Right atrium auricular region (tissue), 2 donors: ENCODE measurements at places on chromosomes 7 and 10. TPM values are rescaled to one million over a fixed set of nuclear protein-coding genes. Genes with fewer than 3 reads are reported as not detected.
A peak's percentile ranks its signal among the peaks of the same experiment; 100 is the strongest.

GRCh38 chr10:68302871-68303270 lies 29.0 kb upstream of the HNRNPH3 start:
- H3K27me3 ChIP-seq = no peaks in the 10 kb centered on the region
- H3K4me1 ChIP-seq = no peaks in the 10 kb centered on the region
- DNase-seq = no peak
- H3K36me3 ChIP-seq = no peaks in the 10 kb centered on the region
- H3K4me3 ChIP-seq = no peak overlapping the region

GRCh38 chr10:99449023-99449422 lies 18.6 kb upstream of the GOT1 start:
- H3K27ac ChIP-seq = no peak overlapping the region
- H3K27me3 ChIP-seq = no peaks in the 10 kb centered on the region
- no peak for DNase-seq
- H3K4me1 ChIP-seq = no peaks in the 10 kb centered on the region

GRCh38 chr7:1814089-1814811 lies 144.2 kb downstream of the ELFN1 start:
- DNase-seq = peak; percentile 56
- H3K4me3 ChIP-seq = no peak overlapping the region
- no peaks in the 10 kb centered on the region for H3K36me3 ChIP-seq
- no peak overlapping the region for H3K27ac ChIP-seq

DNA sequence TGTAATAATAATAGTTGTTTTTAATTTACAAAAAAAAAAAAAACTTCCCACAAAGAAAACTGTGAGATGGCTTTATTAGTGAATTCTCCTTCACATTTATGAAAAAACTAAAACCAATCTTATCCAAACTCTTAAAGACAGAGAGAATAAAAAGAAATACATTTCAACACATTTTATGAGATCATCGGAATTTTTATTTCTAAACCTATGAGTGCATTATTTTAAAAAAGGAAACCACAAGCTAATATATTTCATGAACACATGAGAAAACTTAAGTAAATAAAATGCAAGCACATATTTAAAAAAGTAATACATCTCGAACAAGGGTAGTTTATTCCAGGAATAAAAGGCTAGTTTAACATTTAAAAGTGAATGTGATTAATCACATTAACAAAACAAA lies 31.5 kb downstream of the C7orf25 start:
- H3K36me3 ChIP-seq = no peaks in the 10 kb centered on the region
- no peak overlapping the region for H3K4me3 ChIP-seq
- no peak for DNase-seq
- no peaks in the 10 kb centered on the region for H3K27me3 ChIP-seq
- no peak overlapping the region for H3K27ac ChIP-seq
- H3K4me1 ChIP-seq = no peaks in the 10 kb centered on the region

- H3K4me1 ChIP-seq = no peaks in the 10 kb centered on the region
- H3K36me3 ChIP-seq = peaks cover 16% of the 10 kb centered on the region
- no peak overlapping the region for H3K27ac ChIP-seq
- H3K4me3 ChIP-seq = no peak overlapping the region
- H3K27me3 ChIP-seq = no peaks in the 10 kb centered on the region
These were observed 34.7 kb downstream of the WAPL start for GRCh38 chr10:86486856-86487255.

DNA sequence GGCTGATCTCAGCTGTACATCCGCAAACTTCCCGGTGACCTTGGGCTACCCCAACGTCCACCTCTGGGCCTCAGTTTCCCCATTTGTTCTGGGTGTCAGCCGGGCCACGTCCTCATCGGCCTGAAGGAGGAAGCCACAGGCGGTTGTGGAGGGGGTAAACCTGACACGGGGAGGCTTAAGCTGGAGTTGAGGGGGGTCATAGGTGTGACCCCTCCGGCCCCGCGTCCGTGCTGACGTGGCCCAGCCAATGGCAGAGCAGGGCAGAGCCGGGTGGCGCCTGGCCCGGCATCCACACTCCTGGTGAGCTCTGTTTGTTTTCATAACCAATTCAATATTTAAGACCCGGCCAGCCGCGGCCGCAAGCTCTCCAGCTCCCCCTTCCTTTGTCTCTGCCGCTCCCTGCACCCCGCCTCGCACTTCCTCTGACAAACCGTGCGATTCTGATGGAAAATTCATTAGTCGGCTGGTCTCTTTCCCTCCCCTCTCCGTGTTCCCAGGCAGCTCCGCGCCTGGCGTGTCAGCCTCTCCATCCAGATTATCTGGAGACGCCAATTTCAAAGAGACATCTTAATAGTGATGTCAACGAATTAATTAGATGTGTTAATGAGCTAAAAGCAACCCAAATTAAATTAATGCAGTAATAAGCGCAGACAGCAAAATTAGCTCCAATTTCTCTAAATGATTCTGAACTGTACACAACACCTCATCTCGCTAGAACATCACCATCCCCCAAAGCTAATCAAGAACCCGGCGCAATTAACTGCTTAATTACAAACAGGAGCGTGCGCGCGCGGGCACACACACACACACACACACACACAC lies 55.4 kb downstream of the MICALL2 start:
- no peaks in the 10 kb centered on the region for H3K27me3 ChIP-seq
- no peaks in the 10 kb centered on the region for H3K36me3 ChIP-seq
- no peak overlapping the region for H3K4me3 ChIP-seq

- no peaks in the 10 kb centered on the region for H3K27me3 ChIP-seq
- no peak for DNase-seq
- H3K36me3 ChIP-seq = no peaks in the 10 kb centered on the region
- H3K4me3 ChIP-seq = no peak overlapping the region
- H3K27ac ChIP-seq = no peak overlapping the region
These were observed 81.8 kb downstream of the WNT2 start for GRCh38 chr7:117241088-117241487.

DNA sequence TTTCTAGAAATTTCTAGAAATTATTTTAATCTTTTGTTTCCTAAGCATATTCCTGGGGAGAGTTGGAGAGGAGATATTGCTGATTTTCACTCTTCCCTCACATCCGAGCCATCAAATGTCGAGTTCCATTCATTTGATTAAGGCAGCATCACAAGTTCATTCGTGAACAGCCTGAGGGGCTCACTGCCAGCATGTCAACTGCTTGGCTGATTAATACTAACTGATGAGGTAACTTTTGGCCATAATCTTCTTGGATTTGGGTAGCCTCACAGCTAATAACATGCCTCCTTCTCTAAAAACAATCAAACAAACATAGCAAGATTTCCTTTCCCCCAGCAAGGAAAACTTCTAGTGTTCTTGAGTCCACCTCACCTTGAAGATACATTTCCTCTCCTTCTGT lies 87.1 kb upstream of the AFAP1L2 start:
- peak; percentile 69 for DNase-seq
- H3K4me1 ChIP-seq = no peaks in the 10 kb centered on the region
- H3K36me3 ChIP-seq = peaks cover 56% of the 10 kb centered on the region
- no peak overlapping the region for H3K4me3 ChIP-seq
- no peaks in the 10 kb centered on the region for H3K27me3 ChIP-seq

DNA sequence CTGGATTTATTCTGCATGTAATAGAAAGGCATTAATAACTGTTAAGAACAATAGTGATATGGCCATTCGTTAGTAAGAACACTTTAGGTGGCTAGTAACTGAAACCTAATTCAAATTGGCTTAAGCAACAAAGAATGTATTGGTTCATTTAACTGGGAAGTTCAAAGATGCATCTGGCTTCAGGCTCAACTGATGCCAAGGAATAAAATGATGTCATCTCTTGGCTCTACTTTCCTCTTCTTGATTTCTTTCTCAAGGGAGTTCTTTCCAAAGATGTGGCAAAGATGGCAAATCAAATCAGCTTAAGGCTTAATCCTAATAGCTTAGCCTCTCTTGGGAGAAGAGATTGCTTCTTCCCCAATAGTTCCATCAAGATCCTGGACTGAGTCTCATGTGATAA lies 51.6 kb downstream of the PIK3CG start:
- H3K4me3 ChIP-seq = no peak overlapping the region
- H3K4me1 ChIP-seq = no peaks in the 10 kb centered on the region
- no peaks in the 10 kb centered on the region for H3K36me3 ChIP-seq
- DNase-seq = no peak

- H3K4me1 ChIP-seq = no peaks in the 10 kb centered on the region
- H3K27ac ChIP-seq = no peak overlapping the region
- no peaks in the 10 kb centered on the region for H3K27me3 ChIP-seq
- DNase-seq = no peak
- no peak overlapping the region for H3K4me3 ChIP-seq
These were observed 279.9 kb downstream of the ARL4A start for GRCh38 chr7:12967322-12967721.

DNA sequence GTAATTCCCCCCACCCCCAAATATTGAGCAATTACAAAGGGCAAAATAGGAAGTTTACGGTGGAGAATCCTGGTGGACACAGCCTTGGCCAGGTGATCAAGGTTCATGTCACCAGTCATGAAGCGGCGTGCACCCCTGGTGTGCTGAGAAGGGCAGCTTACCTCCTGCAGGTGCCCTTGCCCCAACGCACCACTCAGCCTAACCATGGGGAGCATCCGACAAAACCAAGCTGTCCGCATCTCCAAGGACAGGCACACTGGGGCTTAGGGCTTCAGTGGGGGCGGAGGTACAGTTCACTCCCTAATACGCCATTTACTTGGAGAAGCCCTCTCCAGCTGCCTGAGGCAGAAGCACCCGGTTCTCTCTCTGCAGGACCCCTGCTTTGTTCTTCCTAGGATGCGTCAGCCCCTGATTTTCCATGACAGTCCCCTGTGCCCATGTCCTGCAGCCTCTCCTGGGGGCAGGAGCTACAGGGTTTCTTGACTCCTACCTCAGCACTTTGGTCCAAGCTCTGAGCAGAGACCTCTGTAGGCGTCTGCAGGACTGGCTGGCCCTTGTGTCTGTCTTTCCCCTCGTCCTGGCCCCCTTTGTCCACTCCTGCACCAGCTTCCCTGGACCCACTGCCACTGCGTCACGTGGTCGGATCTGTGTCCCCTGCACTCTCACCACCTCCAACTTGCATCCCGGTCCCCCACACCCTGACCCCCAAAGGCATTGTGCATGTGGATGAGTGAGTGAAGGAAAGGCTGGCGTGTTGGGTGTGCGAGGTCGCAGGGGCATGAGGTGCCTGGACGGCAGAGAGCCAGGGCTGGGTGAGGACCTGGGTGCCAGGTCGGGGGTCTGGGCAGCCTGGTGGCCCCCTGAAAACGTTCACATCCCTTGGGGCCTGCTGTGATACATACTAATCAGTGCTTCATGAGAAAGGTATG lies 113.7 kb downstream of the LHPP start:
- H3K27me3 ChIP-seq = no peaks in the 10 kb centered on the region
- no peak for DNase-seq
- H3K4me3 ChIP-seq = no peak overlapping the region
- no peaks in the 10 kb centered on the region for H3K36me3 ChIP-seq
- H3K4me1 ChIP-seq = no peaks in the 10 kb centered on the region
- H3K27ac ChIP-seq = no peak overlapping the region

DNA sequence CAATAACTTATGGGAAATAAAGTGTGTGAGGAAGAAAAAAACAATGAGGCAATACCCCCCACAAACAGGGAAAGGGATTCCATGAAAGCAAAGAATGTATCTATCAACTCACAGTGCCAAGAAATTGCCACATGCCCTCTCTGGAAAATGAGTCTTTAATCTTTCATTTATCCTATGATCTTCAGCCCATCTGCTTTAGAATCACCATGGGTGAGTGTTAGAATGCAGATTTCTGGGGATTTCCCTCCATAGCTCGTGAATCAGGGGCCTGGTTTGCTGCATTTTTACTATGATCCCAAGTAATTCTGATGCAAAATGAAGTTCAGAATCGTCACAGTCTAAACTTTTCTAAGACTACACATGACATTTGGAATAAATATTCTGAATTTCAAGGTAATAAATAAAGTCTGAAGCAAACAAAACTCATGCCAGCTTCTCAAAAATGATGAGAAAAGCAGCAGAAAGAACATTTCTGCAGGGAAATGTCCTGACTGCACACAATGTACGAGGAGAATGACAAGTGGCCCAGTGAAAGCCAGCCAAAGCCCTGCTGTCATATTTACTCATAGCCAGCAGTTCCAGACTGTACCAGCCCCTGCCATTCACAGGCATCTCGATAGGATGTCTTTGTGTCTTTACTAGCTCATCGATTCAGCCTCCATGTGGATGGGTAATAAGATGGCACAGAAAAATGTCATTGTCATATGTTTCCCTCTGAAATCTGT lies 167.1 kb downstream of the ELMO1 start:
- H3K27me3 ChIP-seq = no peaks in the 10 kb centered on the region
- H3K36me3 ChIP-seq = no peaks in the 10 kb centered on the region
- H3K4me1 ChIP-seq = no peaks in the 10 kb centered on the region
- H3K27ac ChIP-seq = peak overlapping the region; percentile 16
- DNase-seq = no peak

GRCh38 chr10:112557197-112557596 lies 110.2 kb downstream of the VTI1A start:
- H3K27ac ChIP-seq = no peak overlapping the region
- H3K27me3 ChIP-seq = no peaks in the 10 kb centered on the region
- DNase-seq = no peak
- H3K36me3 ChIP-seq = no peaks in the 10 kb centered on the region
- no peaks in the 10 kb centered on the region for H3K4me1 ChIP-seq
- no peak overlapping the region for H3K4me3 ChIP-seq

DNA sequence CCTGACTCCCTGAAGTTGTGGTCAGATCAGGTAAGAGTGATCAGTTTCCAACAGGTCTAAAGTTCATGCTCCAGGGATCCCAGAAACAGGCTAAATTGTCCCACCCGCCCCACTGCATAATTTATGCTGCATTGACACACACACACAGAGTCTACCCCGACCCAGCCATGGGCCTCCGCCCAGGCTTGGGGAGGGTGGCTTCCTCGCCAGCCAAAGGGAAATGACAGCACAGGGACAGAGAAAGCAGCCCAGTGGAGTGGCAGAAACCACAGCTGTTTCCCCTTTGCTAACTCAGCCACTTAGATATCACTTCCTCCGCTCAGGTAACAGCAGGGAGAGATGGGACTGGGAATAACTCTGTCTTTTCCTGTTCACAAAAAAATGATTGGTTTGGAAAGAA lies 9.4 kb downstream of the SH3PXD2A start:
- no peak overlapping the region for H3K4me3 ChIP-seq
- H3K27me3 ChIP-seq = no peaks in the 10 kb centered on the region
- H3K27ac ChIP-seq = peak overlapping the region; percentile 23
- no peaks in the 10 kb centered on the region for H3K36me3 ChIP-seq
- DNase-seq = no peak
- no peaks in the 10 kb centered on the region for H3K4me1 ChIP-seq

DNA sequence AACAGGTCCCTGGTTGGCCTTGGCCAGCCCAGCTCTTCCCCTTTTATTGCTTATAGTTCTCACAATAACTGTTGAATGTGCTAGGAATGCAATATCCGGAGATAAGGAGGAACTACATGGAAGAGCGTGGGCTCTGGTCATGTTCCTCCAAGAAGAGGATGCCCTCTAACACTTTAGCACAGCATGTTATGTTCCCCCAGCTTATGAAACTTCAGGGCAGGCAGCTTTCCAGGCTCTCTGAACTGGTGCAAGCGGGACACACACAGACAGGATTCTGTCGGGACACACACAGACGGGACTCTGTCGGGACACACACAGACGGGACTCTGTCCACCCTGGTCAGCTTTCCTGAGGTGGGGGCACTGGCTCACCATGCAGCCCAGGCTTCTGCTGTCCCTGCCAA lies 141.6 kb downstream of the PKD1L1 start:
- H3K4me3 ChIP-seq = no peak overlapping the region
- DNase-seq = no peak
- H3K36me3 ChIP-seq = no peaks in the 10 kb centered on the region
- H3K27me3 ChIP-seq = no peaks in the 10 kb centered on the region

- no peak overlapping the region for H3K4me3 ChIP-seq
- H3K36me3 ChIP-seq = no peaks in the 10 kb centered on the region
- peaks cover 6% of the 10 kb centered on the region for H3K4me1 ChIP-seq
- no peak for DNase-seq
- H3K27ac ChIP-seq = no peak overlapping the region
These were observed 15.6 kb downstream of the CLRN3 start for GRCh38 chr10:127877116-127877515.

Gene AKR1D1
- total RNA-seq = not detected

Gene MICU1
- total RNA-seq = 30.9 TPM

Gene SH2D4B
- total RNA-seq = 0.12 TPM

Gene THSD7A
- total RNA-seq = 2.9 TPM

Gene CLCN1
- total RNA-seq = not detected

Gene SLC39A12
- total RNA-seq = not detected
